Spinal cord (tissue), 10 donors: ENCODE measurements at places on chromosomes 5 and 9.

DNA sequence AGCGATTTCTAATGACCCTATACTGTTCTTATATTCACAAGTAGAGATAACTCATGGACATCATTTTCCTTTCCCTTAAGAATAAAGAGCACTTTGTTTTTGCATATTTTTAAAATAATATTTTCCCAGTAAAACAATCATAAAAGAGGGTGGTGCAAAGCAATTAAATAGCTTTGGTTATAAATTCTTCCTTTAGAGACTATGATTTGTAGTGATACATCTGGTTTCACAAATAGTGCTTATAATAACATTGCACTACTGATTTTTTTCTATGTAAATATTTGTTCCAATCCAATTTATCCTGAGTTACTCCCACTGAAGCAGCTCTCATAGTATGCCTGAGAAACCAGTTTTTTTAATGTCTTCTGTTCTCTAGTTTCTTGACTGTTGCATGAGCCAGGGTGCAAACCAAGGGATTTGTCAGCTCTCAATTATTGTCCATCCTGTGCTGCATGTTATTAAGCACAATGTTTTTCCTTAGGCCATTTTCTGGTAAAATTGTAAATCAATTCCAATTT is 74.7 kb downstream of the LURAP1L start:
- DNase-seq: no peak

- no peak for DNase-seq
These were observed 212.3 kb downstream of the ENC1 start for GRCh38 chr5:74428275-74428674.

GRCh38 chr5:78566747-78567425 is 81.7 kb downstream of the LHFPL2 start:
- DNase-seq: no peak

- DNase-seq: no peak
These were observed 3.6 kb upstream of the STING1 start for GRCh38 chr5:139486201-139486600.

- DNase-seq: no peak
These were observed 61.8 kb downstream of the SLC36A1 start for GRCh38 chr5:151509231-151509630.

GRCh38 chr5:168472329-168472728 is 13.9 kb upstream of the RARS1 start:
- DNase-seq: no peak

DNA sequence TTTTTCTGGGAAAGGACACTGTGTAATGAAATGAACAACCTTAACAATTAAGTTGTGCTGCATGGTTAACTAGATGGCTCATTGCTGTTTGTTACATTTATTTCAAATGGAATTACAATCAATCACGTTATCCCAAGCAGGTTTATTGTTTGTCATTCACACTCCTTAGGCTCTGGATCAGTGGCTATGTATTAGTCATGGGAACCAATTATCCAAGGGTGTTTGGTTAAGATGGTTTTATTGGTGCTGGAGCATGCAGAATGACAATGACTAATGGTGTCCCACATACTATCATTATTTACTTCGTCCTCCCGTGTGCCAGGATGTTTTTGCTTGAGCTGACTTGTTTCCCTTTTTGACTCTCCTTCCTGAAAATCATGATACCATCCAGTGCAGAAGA is 10.6 kb upstream of the TRPC7 start:
- no peak for DNase-seq

GRCh38 chr9:118522093-118523028 is 818.2 kb downstream of the TLR4 start:
- DNase-seq: no peak

DNA sequence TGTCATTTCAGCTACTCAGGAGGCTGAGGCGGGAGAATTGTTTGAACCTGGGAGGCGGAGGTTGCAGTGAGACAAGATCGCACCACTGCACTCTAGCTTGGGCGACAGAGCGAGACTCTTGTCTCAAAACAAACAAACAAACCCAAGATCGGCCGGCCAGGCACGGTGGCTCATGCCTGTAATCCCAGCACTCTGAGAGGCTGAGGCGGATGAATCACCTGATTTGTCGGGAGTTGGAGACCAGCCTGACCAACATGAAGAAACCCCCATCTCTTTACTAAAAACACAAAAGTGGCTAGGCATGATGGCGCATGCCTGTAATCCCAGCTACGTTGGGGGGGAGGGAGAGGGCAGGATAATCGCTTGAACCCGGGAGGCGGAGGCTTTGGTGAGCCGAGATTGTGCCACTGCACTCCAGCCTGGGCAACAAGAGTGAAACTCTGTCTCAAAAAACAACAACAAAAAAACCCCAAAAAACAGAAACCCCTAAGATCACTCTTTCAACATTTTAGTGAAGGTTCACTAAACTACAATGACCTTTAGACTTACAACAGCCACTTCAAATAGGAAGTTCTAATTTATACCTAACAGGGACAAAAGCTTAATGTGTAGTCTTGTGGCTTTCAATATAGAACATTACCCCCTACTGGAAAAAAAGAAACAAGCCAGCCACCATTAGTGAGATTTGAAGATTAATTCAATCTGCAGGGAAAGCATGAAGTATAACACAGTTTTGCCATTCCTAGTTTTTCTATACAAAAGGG is 7.0 kb downstream of the HSPA9 start:
- DNase-seq: no peak

DNA sequence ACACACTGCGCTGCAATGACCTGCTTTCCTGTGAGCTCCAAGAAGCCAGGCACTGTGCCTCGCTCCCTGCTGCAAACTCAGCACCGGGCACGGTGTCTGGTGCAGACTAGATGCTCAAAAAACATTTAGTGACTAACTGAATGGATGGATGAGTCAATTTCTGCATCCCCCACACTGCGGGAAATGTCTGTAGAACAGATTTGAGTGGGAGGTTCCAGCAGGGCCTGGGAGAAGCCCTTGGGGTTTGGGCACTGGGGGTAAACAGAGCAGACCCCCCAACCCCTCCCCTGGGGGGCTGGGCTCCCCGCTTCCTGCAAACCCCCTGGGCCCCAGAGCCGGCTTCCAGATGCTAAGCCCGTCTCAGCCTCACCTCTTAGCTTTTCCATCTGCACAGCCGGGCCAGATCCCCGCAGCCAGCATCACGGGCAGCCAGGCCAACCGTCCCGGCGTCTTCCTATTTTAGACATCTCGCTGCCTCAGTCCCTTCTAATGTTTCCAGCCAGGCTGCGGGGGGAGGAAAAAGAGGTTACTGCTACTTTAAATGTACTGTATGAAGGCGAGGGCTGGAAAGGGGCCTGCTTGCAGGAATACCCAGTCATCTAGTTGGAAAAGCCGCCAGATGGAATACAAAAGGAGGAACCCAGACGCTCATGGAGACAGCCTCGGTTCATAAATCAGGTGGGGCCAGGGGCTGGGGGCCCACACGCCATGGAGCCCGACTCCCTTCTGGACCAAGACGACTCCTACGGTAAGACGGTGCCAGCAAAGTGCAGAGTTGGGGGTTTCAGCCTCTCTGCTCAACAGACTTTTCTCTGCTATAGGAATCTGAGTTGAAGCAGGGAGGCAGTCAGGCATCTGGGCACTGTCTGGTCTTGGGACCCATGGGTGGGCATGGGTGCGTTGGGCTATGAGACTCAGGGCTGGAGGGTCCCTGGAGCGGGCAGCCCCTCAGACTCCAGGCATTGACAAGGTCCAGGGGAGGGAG is 67.1 kb upstream of the GGTA1 start:
- no peak for DNase-seq

DNA sequence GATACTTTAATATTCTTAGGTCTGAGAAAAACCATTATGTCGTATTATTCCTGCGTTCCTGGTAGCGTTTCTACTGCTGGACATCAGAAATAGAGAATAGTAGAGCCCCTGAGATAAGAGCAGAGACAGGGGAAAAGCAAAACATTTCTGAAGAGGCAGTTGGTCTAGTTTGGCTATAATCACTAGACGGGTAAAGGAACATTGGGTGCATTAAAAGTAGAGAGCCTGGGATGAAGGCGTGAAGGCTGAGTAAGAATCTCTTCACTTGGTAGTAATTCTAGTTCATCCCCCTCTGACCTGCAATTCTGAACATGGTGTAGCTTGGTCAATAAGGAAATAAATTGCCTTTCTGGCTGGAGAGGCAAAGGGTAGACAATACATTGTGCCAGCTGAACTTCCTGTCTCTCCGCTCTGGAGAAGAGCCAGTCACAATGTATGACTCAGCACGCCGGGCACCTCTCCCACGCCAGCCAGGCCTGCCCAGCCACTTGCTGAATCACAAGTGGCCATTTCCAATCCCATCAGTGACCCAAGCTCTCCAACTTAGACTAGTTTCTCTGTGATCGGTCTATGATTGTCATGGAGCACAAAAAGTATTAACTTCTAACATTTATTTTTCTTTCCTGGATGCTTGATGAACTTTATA is 75.4 kb downstream of the STK32A start:
- peak; percentile 56 for DNase-seq

GRCh38 chr5:149878371-149878770 is 66.2 kb downstream of the PDE6A start:
- no peak for DNase-seq

DNA sequence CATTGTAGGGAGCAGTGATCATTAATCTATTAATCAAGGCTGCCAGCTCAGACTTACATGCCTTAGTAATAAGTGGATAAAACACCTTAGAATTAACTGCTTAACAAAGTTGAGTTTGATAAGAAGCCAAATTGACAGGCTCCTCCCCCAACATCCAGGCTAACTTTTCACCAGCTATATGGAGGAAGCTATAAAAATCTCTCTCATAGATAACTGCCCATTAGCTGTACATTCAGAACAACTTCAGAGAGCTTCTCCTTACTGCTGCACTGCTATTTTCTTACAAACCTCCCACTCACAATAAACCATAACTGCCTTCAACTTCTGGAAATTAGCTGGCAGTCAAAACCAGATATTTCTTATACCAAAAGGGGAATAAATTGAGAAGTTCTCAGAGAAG is 364.1 kb downstream of the PRELID2 start:
- DNase-seq: no peak

- DNase-seq: no peak
These were observed 574 bp downstream of the SLC35A4 start for GRCh38 chr5:140565024-140565779.

DNA sequence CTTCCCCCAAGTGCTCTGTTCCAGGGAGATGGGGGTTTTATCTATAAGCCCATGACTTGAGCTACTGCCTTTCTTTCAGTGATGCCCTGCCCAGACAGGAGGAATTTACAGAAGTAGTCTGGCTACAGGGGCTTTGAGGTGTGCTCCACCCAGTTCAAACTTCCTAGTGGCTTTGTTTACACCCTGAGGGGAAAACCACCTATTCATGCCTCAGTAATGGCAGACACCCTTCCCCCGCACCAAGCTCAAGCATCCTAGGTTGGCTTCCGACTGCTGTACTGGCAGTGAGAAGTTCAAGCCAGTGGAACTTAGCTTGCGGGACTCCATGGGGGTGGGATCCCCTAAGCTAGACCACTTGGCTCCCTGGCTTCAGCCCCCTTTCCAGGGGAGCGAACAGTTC is 154.6 kb downstream of the IZUMO3 start:
- DNase-seq: no peak

DNA sequence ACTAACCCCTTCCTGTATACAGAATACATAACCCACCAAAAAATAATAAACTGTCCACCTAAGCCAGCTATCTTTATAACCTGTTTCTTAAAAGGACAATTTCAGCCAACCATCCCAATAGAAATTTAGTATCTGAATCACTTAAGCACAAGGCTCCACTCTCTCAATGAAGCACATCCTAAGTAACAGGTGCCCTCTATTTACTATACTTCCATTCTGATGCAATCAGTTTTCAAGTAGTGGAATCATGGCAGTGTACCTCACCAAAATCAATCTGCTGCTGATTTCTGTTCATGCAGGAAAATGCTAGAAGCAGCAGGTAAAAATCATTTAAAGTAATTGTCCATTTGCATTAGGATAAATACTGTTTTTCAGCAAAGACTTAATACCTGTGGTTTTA is 4.8 kb downstream of the MTX3 start:
- DNase-seq: no peak

DNA sequence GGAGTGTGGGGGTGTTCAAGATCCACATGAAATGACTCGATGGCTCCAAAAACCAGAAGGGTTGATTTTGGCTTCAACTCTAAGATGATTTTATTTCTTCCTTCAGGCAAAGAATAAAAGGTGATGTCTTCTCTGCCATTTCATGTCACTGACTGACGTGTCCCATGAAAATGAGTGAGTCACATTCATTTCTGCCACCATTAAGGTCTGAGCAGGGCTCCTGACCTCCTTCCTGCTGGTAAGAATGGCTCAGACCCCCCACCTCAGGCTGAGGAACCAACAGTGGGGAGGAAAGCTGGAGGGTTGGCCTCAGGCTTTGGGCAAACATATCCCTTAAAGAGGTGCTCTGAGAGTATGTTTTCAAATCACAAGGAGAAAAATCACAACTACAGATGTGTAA is 53.9 kb upstream of the ZNF354A start:
- no peak for DNase-seq

- no peak for DNase-seq
These were observed 5.9 kb upstream of the C9orf40 start for GRCh38 chr9:74958587-74958986.

DNA sequence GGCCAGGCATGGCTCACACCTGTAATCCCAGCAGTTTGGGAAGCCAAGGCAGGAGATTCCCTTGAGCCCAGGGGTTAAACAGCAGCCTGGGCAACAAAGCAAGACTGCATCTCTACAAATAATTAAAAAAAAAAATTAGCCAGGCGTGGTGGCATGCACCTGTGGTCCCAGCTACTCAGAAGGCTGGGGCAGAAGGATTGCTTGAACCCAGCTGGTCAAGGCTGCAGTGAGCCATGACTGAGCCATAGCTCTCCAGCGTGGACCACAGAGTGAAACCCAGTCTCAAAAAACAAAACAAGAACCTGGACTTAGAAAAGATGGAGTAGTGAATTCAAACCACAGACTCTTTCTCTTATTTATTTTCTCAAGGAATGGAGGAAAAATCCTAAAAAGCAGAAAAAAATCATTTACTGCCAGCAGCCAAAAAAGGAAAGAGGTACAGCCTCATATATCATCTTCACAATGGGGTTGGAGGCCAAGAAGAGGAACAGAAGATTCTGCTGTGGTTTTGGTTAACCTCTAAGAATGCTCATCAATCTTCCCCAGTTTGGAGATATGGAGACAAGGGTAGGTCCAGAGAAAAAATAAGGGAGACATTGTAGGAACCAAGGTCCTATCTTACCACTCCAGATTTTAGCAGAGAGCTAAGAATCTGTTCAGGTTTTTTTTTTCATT is 40.0 kb upstream of the MYO10 start:
- DNase-seq: no peak

DNA sequence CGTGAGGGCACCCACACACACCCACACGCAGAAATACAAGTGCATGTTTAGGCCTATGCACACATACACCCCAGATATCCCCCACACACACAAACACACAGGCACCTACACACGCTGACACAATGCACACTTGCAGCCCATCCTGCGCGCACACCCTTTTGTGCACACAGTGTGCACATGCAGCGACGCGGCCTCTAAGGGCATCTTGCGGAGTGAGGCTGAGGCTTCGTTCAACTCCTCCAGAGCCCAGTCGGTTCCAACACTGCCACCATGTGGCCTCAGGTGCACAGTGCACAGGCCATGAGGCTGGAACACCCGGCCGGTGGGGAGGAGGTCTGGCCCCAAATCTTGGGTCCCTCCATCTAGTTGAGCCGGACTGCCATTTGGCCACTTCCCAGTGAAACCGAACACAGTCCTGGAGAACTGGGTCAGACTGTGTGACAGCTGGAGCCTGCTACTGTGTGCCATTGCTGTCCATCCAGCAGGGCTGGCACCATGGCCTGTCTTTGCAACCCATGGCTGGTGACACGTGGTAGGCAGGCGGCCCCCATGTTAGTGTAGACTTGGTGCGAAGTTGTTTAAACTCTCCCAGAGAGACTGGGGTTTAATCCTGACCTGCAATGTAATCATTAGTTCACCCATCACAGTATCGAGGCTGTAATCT is 97.7 kb upstream of the MVB12B start:
- DNase-seq: peak; percentile 68
